Pericardium fibroblast (primary cell): ENCODE measurements at places on chromosomes 12 and 14. TPM values are rescaled to one million over a fixed set of nuclear protein-coding genes. Genes with fewer than 3 reads are reported as not detected.

The NINJ2 gene
- total RNA-seq = 0.58 and 4.5 TPM in 2 replicates

The SLC25A21 gene
- not detected in 2 replicates for total RNA-seq

The CMA1 gene
- total RNA-seq = not detected in 2 replicates

The SELPLG gene
- 2.6 and 2.9 TPM in 2 replicates for total RNA-seq

The RFX4 gene
- not detected in 2 replicates for total RNA-seq

The PAPLN gene
- total RNA-seq = 22.0 and 25.0 TPM in 2 replicates

The FERMT2 gene
- total RNA-seq = 138 and 201 TPM in 2 replicates

The CLEC7A gene
- not detected in 2 replicates for total RNA-seq

The HOXC4 gene
- 0.82 and 3.5 TPM in 2 replicates for total RNA-seq

The SMARCC2 gene
- 30.8 and 40.4 TPM in 2 replicates for total RNA-seq

The PRB2 gene
- total RNA-seq = not detected in 2 replicates

The RNU7-1 gene
- total RNA-seq = not detected in 2 replicates

The MIP gene
- total RNA-seq = not detected in 2 replicates

The SOX5 gene
- total RNA-seq = 0.70 and 1.4 TPM in 2 replicates

The CRIP1 gene
- 2.2 and 7.5 TPM in 2 replicates for total RNA-seq

The SIX6 gene
- total RNA-seq = not detected in 2 replicates

The PRH2 gene
- 2.3 TPM in 1 of 2 replicates, not detected in the other for total RNA-seq

The LIN7A gene
- 1.1 and 1.3 TPM in 2 replicates for total RNA-seq

The SERPINA9 gene
- total RNA-seq = not detected in 2 replicates

The TMCC3 gene
- total RNA-seq = 0.51 and 4.1 TPM in 2 replicates

The ARHGEF25 gene
- 10.4 and 10.8 TPM in 2 replicates for total RNA-seq

The MYO1H gene
- not detected in 2 replicates for total RNA-seq

The ITGB7 gene
- total RNA-seq = 0.17 TPM in 1 of 2 replicates, not detected in the other

The KLRB1 gene
- not detected in 2 replicates for total RNA-seq

The MAP3K9 gene
- total RNA-seq = under 0.01 and 0.12 TPM in 2 replicates

The DEPDC4 gene
- total RNA-seq = 0.35 TPM in 1 of 2 replicates, not detected in the other

The GMFB gene
- total RNA-seq = 52.0 and 53.9 TPM in 2 replicates

The SSTR1 gene
- total RNA-seq = 0.23 and 0.60 TPM in 2 replicates

The C12orf54 gene
- not detected in 2 replicates for total RNA-seq

The IL22 gene
- not detected in 2 replicates for total RNA-seq

The CLMN gene
- total RNA-seq = 0.35 and 2.6 TPM in 2 replicates

The RASSF3 gene
- 4.9 and 15.6 TPM in 2 replicates for total RNA-seq

The LRP1-AS gene
- total RNA-seq = not detected in 2 replicates

The DCN gene
- 2,247 and 2,317 TPM in 2 replicates for total RNA-seq

The OTX2 gene
- total RNA-seq = not detected in 2 replicates

The ZDHHC22 gene
- not detected in 2 replicates for total RNA-seq

The TESPA1 gene
- total RNA-seq = not detected in 2 replicates

The ESRRB gene
- total RNA-seq = 0.09 TPM in 1 of 2 replicates, not detected in the other

The SLC4A8 gene
- total RNA-seq = under 0.01 and 0.09 TPM in 2 replicates

The CEBPE gene
- total RNA-seq = not detected in 2 replicates

The BIN2 gene
- total RNA-seq = not detected in 2 replicates

The ENDOU gene
- total RNA-seq = not detected in 2 replicates

The JAG2 gene
- 0.12 and 1.4 TPM in 2 replicates for total RNA-seq

The NAV3 gene
- total RNA-seq = 38.4 and 55.0 TPM in 2 replicates

The BICDL1 gene
- 0.09 and 0.35 TPM in 2 replicates for total RNA-seq

The ANKRD33 gene
- total RNA-seq = not detected in 2 replicates

The CNIH1 gene
- 277 and 289 TPM in 2 replicates for total RNA-seq

The KRT86 gene
- total RNA-seq = under 0.01 TPM in 1 of 2 replicates, not detected in the other

The NR1H4 gene
- 0.12 and 0.51 TPM in 2 replicates for total RNA-seq

The HDAC7 gene
- total RNA-seq = 93.9 and 110 TPM in 2 replicates

The CYP46A1 gene
- total RNA-seq = under 0.01 and 2.7 TPM in 2 replicates

The MANSC4 gene
- not detected in 2 replicates for total RNA-seq

The SMCO3 gene
- total RNA-seq = 1.7 and 7.6 TPM in 2 replicates

The KERA gene
- total RNA-seq = not detected in 2 replicates

The XRCC3 gene
- 5.3 and 15.6 TPM in 2 replicates for total RNA-seq
